Small intestine (tissue), 16 donors: ENCODE measurements at places on chromosomes 6 and 20. TPM values are rescaled to one million over a fixed set of nuclear protein-coding genes. Genes with fewer than 3 reads are reported as not detected.

Gene NKX2-2
- 1.1 TPM for polyA plus RNA-seq

Gene PRDM13
- polyA plus RNA-seq: 0.03 TPM

Gene CLPSL1
- polyA plus RNA-seq: not detected

Gene MED20
- 9.2 TPM for polyA plus RNA-seq

Gene MLIP
- polyA plus RNA-seq: 0.44 TPM

Gene BHLHE23
- polyA plus RNA-seq: not detected

Gene ESR1
- 0.13 TPM for polyA plus RNA-seq

Gene SNPH
- polyA plus RNA-seq: 0.45 TPM

Gene OXT
- polyA plus RNA-seq: 5.6 TPM

Gene SMPDL3A
- polyA plus RNA-seq: 120 TPM

Gene SAYSD1
- 17.8 TPM for polyA plus RNA-seq

Gene MTFR2
- 0.54 TPM for polyA plus RNA-seq

Gene HLA-DQB1
- 88.1 TPM for polyA plus RNA-seq

Gene CAP2
- 1.9 TPM for polyA plus RNA-seq

Gene VWA7
- 2.9 TPM for polyA plus RNA-seq

Gene TFAP2C
- polyA plus RNA-seq: not detected

Gene PARD6B
- 2.4 TPM for polyA plus RNA-seq

Gene RIPPLY2
- polyA plus RNA-seq: not detected

Gene SPATA25
- not detected for polyA plus RNA-seq

Gene LY6G6C
- not detected for polyA plus RNA-seq

Gene COL20A1
- 0.09 TPM for polyA plus RNA-seq

Gene SMLR1
- polyA plus RNA-seq: 34.4 TPM

Gene MOG
- polyA plus RNA-seq: 0.07 TPM

Gene GNAS-AS1
- polyA plus RNA-seq: 0.38 TPM

Gene TRIM40
- 4.0 TPM for polyA plus RNA-seq

Gene HIVEP2
- 7.1 TPM for polyA plus RNA-seq

Gene GPR6
- polyA plus RNA-seq: 0.04 TPM

Gene IL20RA
- 1.0 TPM for polyA plus RNA-seq

Gene KCNK5
- 29.9 TPM for polyA plus RNA-seq

Gene TFAP2D
- polyA plus RNA-seq: not detected

Gene RSPH9
- polyA plus RNA-seq: 0.81 TPM

Gene KCNK16
- not detected for polyA plus RNA-seq

Gene ACTR5
- polyA plus RNA-seq: 5.8 TPM

Gene AIF1
- polyA plus RNA-seq: 102 TPM

Gene XKR7
- 0.37 TPM for polyA plus RNA-seq

Gene UST
- polyA plus RNA-seq: not detected

Gene DDX39B
- polyA plus RNA-seq: 311 TPM

Gene HRH3
- polyA plus RNA-seq: 0.31 TPM

Gene ERVFRD-1
- polyA plus RNA-seq: not detected

Gene TAP2
- 18.1 TPM for polyA plus RNA-seq

Gene BPIFB1
- polyA plus RNA-seq: not detected

Gene CD93
- 1.6 TPM for polyA plus RNA-seq

Gene RAB44
- polyA plus RNA-seq: not detected

Gene BCLAF1
- polyA plus RNA-seq: 113 TPM

Gene TMC2
- 0.37 TPM for polyA plus RNA-seq

Gene MGME1
- 41.5 TPM for polyA plus RNA-seq

Gene TBX18
- 0.62 TPM for polyA plus RNA-seq

Gene C6orf15
- not detected for polyA plus RNA-seq

Gene DEFB124
- polyA plus RNA-seq: 0.18 TPM

Gene MUC21
- polyA plus RNA-seq: not detected

Gene SYCP2
- polyA plus RNA-seq: 0.51 TPM

Gene ACAT2
- 12.2 TPM for polyA plus RNA-seq

Gene B3GALT4
- 10.8 TPM for polyA plus RNA-seq

Gene SYCP2L
- polyA plus RNA-seq: 0.07 TPM

Gene C6orf132
- polyA plus RNA-seq: 44.1 TPM

Gene PRSS16
- polyA plus RNA-seq: 31.6 TPM

Gene AGER
- 3.0 TPM for polyA plus RNA-seq

Gene ABHD16A
- 47.3 TPM for polyA plus RNA-seq

Gene NHLRC1
- 1.9 TPM for polyA plus RNA-seq

Gene MATN4
- 0.07 TPM for polyA plus RNA-seq
